ENCODE measurements at places on chromosomes 3 and 15. TPM values are rescaled to one million over a fixed set of nuclear protein-coding genes. Genes with fewer than 3 reads are reported as not detected.
A peak's percentile ranks its signal among the peaks of the same experiment; 100 is the strongest.

GRCh38 chr3:8246070-8246469 is 255.6 kb upstream of the LMCD1 start:
- DNase-seq, result no peak

DNA sequence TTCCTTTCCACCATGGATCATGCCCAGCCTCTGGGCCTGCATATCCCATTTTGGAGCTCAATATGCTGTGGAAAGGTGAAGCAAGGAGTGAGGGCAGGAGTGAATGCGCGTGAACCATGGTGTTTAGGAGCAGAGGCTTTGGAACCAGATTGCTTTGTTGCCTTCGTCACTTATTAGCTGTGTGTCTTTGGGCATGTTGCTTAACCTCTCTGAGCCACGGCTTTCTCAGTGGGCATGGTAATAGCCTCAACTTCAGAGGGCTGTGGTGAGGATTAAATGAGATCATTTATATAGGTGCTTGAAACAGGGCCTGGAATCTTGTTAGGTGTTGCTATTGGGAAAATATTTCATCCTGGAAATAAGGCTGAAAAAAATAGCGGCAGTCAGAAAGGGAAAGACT is 129.7 kb downstream of the WNT7A start:
- DNase-seq, result no peak

- DNase-seq, result no peak
Observed at GRCh38 chr3:73549051-73549600, 75.6 kb downstream of the PDZRN3 start.

Gene LMAN1L
- not detected for polyA plus RNA-seq

DNA sequence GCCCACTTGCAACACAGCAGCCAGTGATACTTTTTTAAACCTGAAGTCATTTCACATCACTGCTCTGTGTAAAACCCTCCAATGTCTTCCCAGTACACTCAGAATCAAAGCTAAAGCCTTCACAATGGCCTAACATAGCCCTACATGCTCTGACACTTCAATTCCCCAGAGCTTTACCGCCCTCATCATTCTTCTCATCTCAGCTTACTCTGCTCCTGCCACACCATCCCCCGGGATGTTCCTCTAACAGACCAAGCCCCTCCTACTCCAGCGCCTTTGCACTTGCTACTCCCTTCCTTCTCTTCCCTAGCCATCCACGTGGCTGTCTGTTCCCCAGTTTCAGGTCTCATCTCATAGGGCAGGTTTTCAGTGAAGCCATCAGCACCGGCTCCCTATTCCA is 194.0 kb downstream of the SSR3 start:
- no peak for DNase-seq

DNA sequence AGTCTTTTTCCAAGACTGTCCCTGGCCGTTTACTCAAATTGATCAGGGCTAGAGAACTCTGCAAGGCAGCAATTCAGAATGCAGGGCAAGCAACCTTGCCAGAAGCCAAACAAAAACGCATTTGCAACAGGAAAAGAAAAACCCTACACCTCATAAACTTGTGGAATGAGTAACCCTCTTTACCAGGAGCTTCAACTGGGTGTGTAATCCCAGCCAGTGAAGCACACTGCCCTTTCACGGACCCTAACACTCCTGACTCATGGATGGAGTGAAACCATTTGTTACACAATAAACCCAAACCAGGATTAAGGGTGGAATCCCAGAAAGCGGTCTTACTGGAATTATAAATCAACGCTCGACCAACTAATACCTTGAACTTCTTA is 14.8 kb upstream of the LDHAL6B start:
- peak; percentile 65 for DNase-seq

DNA sequence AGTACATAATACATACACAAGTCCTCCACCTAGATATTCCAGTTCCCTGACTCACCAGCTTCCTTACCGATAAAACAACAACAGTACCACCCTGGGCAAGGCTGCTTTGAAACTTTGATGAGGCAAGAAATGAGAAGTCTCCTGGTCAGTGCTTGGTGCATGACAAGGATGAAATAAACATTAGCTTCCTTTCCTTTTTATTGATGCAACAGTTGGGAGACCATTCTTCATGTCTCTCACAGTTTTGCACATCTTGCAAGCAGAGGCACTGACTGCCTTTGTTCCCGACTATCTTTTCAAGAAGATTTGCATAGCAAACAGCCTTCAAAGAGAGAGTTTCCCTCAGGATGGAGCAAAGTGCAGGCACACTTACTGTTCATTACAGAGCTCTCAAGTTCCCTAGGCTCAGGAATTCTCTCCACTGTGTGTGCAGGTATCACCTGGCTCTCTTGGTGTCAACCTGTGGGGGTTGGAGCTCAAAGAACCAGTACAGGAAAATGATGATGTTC is 65.2 kb downstream of the MYLK start:
- peak; percentile 41 for DNase-seq

DNA sequence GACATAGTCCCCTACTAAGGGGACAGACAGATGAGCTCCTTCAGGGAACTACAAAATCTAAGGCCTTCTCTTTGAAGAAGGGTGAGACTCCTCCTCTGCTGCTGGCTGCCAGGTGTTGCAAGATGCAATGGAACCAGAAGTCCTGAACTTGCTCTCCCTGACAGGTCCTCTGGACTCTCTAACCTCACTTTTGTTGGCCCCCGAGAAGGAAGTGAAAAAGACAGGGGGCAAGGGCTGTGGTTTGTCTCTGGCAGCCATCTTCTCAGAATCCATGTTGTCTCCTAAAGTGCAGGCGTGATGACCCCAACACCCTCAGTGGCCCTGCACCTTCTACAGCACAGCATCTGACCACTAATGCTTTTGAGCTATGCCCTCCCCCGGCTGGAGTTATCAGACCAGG is 292.5 kb downstream of the CHST2 start:
- DNase-seq, result no peak

- DNase-seq, result no peak
Observed at GRCh38 chr3:121595765-121596406, 2.7 kb downstream of the FBXO40 start.

GRCh38 chr3:177439694-177440269 is 242.5 kb upstream of the TBL1XR1 start:
- DNase-seq, result no peak

DNA sequence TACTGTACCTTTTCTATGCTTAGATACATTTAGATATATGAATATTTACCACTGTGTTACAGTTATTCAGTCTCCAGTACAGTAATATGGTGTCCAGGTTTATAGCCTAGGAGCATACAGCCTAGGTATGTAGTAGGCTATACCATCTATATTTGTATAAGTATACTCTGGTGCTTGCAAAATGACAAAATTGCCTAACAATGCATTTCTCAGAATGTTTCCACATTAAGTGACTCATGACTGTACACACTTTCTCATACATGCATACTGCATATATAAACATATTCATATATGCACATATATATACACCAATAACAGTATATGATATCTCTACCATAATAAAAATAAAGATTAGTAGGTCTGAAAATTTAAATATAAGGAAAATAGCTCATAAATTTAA is 169.3 kb downstream of the DPH6 start:
- DNase-seq, result no peak

DNA sequence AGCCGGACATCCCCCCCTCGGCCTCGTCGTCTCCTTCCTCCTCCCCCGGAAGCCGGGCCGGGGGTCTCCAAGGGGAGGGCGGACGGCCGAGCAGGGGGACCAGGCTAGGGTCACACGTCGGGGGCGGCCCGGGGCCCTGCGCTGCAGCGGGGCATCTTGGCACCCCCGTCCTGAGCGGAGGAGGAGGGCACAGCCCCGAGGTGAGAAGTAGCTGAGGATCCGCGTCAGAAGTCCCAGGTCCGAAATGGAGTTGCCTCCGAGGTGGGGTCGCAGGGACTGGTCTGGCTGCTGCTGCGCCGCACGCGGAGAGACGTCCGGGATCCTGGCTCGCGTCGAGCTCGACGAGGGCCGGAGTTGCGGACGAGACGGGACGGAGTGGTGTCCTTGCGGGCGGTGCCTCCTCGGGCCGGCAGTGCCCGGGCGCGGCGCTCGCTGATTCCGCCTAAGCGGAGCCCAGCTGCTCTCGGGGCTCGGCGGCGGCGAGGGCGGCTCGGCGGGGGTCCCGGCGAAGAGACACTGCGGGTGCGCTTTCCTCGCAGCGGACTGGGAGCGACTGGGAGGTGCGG is at the start of gene ADCY5:
Gene ADCY5, minus strand, starts transcription at position 555 of the 566 bp plus-strand sequence. Its CDS starts 545 bp downstream, at position 10.
- peak; percentile 44 for DNase-seq

- DNase-seq, result no peak
Observed at GRCh38 chr3:58198362-58198761, 12.4 kb downstream of the DNASE1L3 start.

DNA sequence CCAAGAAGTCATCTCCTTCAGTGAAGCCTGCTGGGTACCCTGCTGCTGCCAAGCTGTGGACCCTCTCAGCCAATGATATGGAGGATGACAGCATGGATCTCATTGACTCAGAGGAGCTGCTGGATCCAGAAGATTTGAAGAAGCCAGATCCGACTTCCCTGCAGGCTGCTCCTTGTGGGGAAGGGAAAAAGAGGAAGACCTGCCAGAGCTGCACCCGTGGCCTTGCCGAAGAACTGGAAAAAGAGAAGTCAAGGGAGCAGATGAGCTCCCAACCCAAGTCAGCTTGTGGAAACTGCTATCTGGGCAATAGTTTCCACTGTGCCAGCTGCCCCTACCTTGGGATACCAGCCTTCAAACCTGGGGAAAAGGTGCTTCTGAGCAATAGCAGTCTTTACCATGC is 13.7 kb upstream of the ANP32A start:
- DNase-seq, result no peak

Gene XRN1
- polyA plus RNA-seq, result 7.3 TPM

Gene COL6A6
- polyA plus RNA-seq, result 0.23 TPM

DNA sequence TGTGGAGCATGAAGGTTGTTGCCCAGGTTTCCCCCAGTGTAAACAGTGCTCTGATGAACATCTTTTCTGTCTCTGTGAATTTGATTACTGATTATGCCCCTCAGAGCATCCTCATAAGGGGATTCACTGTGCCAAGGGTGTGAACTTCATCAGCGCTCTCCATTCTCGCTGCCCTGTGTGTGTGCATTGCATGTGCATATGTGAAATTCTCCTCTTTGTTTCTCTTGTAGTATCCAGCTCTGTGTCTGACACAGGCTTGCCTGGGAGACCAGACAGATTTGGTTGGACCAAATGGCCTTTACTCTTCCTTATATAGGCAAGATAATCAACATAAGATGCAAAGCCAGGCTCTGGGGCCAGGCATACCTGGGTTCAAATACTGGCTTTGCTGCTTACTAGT is 21.9 kb downstream of the CACNA2D3 start:
- no peak for DNase-seq

GRCh38 chr3:60177726-60178125 is 1073.5 kb downstream of the FHIT start:
- DNase-seq, result no peak

DNA sequence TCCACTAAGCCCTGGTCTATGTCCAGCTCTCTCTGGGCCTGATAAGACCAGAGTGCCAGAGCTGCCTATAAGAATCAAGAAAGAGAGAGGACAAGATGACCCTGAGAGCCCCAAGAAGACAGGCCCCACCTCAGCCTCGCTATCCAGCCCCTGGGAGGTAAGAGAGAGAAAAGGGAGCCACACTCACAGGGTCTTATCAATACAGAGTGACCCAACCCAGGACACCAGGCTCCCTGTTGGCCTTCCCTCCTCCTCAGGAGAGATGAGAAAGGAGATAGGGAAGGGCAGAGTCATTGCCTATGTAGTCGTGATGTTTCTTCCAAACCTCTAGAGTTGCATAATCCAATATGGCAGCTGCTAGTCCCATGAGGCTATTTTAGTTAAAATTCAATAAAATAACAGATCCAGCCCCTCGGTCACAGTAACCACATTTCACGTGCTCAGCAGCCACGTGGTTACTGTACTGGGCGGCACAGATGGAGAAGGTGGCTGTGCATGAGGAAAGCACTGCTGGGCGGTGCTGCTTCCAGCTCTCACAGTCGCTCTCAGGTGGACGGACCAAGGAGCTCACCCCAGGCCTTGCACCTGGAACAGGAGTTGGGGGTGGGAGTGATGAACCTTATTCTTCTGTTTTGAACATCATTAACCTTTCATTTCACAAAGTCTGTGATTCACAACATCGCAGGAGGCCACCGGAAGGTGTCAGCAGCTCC is 525.8 kb downstream of the SHQ1 start:
- no peak for DNase-seq

Gene ARIH2
- polyA plus RNA-seq, result 45.3 TPM

Gene A4GNT
- not detected for polyA plus RNA-seq

GRCh38 chr15:67783303-67783702 is 42.0 kb upstream of the SKOR1 start:
- DNase-seq, result no peak

Gene ARL14
- 11.5 TPM for polyA plus RNA-seq

Gene VPS18
- 34.6 TPM for polyA plus RNA-seq

DNA sequence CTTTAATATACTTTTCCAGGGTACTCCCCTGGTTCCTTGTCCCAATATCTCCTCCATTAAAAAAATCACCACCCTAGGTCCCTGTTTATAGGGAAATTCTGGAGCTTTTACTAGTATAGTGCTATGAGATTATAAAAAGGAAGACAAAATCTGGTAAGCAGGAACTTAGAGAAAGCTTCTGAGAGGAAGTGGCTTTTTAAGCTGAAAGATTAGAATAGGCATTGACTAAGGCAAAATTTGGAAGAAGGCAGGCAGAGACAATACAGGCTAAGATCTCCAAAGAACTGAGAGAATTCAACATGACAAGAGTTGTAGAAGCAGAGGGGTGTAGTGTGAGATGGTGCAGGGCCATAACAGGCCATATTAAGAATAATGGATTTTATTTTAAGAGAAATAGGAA is 25.8 kb downstream of the SGO1 start:
- no peak for DNase-seq

DNA sequence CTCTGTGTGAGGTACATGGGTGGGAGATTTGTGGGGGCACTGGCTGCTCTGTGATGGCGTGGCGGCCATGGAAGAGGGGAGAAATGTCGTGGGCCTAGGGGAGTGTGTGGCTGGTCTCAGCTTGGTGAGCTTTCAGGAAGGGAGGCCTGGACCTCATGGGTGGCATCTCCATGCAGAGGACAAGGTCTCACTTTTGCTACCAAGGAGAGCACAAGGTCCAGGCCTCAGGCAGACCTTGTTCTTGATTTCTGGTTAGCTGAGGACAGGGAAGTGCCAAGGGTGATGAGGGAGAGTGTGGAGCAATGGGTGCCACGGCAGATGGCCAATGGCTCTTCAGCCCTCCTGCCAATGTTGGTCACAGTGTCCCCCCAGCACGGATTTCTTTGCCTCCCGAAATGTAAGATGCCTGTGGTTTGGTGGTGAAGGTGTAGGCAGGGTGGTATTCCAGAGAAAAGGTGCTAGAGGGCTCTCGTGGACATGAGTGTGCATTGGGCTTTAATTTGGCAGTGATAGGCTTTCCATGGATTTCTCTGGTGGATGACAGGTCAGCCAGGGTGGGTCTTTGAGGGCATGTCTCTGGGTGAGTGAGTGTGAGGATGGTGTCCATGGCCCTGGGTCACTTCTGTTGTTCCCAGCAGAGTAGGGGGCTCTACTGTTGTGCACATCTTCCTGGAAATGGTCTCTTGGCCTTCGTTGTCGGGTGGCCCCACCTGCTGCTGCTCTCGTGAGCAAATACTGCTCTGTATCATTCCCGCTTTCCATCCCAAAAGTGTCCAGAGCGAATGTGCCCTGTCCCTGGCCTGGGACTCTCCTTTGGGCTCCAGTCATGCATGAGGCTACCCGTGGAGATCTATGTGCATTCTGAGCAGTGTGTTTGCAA is 108.0 kb downstream of the SNRPN start:
- DNase-seq, result no peak

- peak; percentile 23 for DNase-seq
Observed at GRCh38 chr15:97691799-97692198, 268.7 kb upstream of the ARRDC4 start.

Gene SPATA12
- 1.2 TPM for polyA plus RNA-seq

Gene P2RY14
- not detected for polyA plus RNA-seq

Gene CFAP100
- not detected for polyA plus RNA-seq

- DNase-seq, result no peak
Observed at GRCh38 chr15:52496175-52496574, 32.5 kb downstream of the MYO5A start.

Gene TMC3
- polyA plus RNA-seq, result 0.19 TPM
